ENCODE measurements at places on chromosomes 2 and 18.

DNA sequence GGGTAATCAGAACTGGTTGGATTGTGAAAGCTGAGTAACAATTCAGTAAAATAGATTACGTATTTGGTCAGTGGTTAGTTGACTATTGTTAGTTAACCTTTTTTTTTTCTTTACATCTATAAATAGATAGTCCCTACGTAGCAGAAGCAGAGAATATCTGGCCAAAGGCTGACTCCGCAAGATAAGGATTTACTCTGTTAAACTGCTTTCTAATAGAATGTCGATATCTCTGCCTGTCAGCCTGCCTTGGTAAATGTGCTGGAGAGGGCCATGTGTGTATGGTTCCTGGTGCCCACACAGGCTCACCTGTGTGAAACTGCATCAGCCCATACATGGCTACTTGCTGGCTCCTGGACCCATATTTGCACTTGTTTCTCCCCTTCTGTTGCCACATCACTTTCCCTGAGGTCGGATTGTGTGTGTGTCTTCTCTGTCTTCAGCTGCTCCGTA lies 94.4 kb downstream of the CRIM1 start:
- peak; percentile 90 for DNase-seq

DNA sequence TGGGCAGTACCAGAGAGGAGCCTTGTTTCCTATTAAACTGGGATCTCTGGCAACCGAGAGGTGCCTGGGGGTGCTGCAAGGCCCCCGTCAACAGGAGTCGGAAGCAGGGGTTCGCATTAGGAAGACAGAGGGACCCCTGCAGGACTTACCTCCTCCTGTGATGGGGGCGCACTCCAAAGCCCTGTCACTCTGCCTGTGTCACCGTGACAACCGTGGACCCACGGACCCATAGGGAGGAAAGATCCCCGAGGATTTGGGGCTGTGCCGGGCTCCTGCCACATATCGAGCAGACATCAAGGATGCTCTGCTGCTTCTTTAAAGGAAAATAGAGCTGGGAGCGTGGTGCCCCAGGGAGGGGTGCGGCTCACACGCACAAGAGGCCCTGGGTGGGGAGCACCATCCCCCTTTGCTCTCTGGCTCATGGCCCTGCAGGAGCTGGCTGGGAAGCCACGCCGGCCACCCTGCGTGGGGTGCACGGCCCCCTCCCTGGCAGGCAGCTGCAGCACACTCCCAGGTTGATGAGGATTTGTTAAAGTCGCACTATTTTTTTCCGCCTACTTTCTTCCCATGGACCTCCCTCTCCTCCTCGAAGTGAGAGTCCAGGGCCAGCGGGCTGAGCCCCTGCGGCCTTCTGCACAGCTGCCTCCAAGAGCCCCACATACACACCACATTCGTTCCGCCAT lies 167.5 kb downstream of the TWIST2 start:
- DNase-seq, result no peak

- DNase-seq, result no peak
Observed at GRCh38 chr2:66460031-66460430, 25.1 kb downstream of the MEIS1 start.

DNA sequence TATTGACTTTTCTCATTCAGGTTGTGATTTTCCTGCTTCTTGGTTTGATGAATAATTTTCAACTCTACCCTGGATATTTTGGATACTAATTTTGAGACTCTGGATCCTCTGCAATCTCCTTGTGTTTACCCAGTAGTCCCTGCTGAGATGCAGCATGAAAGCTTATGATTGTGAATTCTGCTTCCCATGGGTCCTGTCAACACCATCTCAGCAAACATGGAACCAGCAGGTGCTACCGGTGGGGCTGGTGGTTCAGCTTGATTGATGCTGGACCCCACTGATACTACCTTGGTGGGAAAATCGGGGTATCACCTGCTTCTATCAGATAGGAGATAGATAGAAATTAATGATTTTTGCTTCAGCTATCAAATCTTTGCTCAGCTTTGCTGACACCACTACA lies 81.1 kb downstream of the SOWAHC start:
- no peak for DNase-seq

Measured in OCI-M1 (cell line).